ENCODE measurements at places on chromosomes 13 and 19.

DNA sequence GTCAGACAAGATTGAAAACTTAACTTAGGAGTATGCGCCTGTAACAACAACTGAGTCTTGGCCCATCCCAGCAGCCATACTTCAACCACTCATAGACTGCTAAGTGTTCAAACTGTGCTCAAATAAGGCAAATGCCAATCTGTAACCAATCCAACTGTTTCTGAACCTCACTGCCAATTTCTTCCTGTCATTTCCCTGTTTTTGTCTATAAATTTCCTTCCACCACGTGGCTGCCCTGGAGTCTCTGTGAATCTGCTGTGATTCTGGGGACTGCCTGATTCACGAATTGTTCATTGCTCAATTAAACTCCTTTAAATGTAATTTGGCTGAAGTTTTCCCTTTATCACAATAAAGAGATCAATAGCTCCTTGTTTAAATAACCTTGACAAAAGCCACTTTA lies 50.8 kb upstream of the FREM2 start:
- no peak for DNase-seq

DNA sequence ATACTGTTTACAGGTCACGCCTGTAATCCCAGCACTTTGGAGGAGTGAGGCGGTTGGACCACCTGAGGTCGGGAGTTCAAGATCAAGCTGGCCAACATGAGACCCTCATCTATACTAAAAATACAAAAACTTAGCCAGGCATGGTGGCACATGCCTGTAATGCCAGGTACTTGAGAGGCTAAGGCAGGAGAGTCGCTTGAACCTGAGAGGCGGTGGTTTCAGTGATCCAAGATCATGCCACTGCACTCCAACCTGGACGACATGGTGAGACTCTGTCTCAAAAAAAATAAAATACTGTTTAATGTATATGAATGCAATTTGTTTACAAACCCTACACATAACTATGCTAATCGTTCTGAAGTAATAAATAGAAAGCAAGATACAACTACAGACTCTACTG lies 102.4 kb downstream of the ZNF486 start:
- DNase-seq: no peak

DNA sequence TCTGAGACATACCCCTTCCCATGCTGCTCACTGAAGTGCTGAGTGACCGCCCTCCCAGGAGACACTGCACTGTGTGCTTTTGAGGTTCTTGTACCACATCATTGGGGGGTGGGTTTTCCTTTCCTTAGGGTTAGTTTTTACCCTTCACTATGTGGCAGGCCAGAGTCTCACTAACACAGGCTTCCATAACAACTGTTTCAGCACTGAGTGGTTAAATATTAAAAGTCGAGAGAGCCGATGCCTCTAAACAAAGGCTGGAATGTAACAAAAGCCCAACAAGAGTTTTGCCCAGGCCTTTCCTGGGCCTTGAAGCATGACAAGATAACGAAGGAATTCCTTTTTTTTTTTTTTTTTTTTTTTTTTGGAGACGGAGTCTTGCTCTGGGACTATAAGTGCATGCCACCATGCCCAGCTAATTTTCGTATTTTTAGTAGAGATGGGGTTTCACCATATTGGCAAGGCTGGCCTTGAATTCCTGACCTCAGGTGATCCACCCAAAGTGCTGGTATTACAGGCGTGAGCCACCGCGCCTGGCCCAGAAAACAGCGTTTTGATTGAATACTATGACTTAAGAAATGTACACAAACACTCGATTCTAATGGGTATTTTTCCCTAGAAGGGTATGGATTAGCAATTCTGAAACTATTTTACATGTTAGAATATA lies 46.5 kb downstream of the ZNF823 start:
- DNase-seq: no peak

DNA sequence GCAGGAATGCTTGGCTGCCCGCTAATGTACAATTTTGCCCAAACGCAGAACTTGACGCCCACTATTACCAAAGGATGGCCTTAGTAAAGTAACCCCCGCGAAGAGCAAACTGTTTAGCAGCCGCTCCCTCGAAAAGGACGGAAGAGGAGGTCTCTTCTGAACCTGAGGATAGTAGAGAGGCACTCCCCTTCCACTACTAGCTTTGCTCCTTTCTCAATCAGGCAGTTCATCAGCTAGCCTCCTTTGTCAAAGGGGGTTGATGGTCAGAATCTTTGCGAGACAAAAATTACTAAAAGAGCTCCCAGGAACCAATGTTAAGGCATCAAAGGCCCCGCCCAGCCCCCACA lies 534 bp downstream of the CAB39L start:
- DNase-seq: no peak

- DNase-seq: no peak
Observed at GRCh38 chr19:5751709-5752108, 31.3 kb downstream of the CATSPERD start.

DNA sequence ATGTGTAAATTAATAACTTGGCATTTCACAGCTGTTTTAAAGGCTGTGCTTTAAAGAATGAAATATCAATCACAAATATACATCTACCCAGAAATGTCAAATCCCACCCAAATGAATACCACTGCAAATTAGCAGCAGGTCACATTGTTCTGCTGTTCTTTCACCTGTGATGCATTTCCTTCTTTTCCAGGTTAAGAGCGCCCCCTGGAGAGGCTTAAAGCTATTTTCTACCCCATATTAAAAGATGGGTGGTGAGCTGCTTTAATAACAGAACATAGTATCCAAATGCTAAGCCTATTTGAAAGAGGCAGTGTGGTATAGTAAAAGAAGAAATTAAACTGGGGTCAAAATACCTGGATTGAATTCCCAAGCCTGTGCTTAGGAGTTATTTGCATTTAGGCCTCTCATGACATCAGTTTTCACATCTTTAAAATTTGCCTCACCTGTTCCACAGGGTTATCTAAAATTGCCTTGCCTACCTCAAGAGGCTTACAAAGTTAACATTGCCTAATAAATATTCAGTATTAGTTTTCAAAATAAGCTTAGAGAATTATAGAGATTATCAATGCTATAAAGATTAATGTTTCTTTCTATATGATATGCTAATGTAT lies 396.9 kb upstream of the SLITRK5 start:
- DNase-seq: no peak

- no peak for DNase-seq
Observed at GRCh38 chr13:31982540-31982939, 49.0 kb upstream of the FRY start.

DNA sequence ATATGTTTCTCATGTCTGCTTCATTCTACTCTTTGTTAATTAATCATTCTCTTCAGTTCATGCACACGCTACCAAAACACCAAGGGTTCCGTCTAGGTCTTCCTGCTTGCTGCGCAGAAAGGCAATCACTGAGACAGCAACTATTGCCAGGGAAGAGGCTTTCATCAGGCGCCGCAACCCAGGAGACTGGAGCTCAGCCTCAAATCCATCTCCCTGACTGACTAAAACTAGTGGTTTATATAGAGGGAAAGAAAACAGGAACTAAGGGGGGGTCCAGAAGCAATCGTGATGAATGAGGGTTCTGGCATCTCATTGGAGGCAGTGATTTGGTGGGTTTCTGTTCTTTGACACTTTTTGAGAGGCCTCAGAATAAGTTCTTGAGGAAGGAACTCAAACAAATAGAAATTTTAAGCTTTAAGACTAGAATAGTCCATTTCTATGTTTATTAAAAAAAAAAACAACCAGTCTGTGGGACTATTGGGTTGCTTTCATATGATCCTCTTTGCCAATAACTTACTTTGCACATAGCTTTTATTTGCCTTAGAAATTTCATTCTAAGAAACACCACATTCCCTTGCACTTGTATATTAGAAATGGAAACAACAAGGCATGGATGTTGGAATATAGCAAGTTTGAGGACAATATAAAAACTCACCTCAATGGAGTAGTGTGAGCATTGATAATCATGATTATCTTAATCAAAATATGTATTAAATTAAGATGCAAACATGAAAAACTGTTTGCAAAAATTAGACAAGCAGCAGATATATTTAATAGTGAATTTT lies 691.2 kb upstream of the GPC6 start:
- DNase-seq: no peak

- DNase-seq: no peak
Observed at GRCh38 chr19:4415352-4415751, 12.9 kb downstream of the CHAF1A start.

DNA sequence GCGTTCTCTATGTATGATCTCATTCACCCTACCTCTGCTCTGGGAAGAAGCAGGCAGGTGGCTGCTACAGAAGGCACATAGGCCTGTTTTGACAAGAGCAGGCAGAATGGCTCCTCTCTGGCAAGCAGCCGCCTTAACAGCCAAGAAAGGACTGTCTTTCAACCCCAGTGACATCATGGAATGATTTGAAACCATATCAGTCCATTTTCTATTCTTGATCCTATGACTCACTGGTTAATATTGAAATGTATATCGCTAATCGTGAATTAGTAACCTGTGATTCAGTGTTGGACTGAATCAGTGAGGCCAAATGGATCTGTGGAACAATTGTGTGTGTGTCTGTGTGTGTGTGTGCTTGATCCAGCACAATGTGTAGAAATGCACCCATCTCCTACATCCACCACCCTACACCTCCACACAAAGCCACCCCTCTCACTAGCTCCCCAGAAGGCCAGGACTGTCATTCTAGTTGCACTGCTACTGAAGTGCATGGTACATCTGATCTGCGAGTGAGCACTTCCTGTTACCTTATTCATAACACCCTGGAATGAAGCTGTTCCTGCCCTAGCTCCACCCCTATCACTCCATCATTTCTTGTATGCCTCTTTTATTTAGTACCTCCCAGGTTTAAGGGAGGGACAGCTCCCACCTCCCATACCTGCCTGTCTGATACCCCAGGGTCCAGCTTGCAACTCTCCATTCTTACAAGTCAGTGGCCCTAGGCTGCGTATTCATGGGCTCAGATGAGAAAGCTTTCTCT lies 460.0 kb downstream of the FOXO1 start:
- peak; percentile 42 for DNase-seq

DNA sequence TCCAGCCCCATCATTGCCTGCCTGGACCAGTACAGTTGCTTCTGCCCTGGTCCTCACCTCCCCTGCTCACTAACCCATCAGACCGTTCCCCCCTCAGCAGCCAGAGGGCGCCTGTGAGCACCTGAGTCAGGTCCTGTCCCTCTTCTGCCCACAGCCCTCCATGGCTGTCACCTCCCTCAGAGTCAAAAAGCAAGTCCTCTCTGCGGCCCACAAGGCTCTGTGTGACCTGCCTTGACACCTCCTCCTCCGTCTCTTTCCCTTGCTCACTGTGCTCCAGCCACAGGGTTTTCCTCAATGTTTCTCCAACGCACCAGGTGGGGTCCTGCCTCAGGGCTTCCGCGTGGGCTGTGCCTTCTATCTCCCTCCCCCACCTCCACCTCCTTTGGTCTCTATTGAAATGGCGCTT lies 29.4 kb upstream of the PTPRS start:
- DNase-seq: no peak

- DNase-seq: no peak
Observed at GRCh38 chr19:5719274-5719960, 529 bp downstream of the LONP1 start.

DNA sequence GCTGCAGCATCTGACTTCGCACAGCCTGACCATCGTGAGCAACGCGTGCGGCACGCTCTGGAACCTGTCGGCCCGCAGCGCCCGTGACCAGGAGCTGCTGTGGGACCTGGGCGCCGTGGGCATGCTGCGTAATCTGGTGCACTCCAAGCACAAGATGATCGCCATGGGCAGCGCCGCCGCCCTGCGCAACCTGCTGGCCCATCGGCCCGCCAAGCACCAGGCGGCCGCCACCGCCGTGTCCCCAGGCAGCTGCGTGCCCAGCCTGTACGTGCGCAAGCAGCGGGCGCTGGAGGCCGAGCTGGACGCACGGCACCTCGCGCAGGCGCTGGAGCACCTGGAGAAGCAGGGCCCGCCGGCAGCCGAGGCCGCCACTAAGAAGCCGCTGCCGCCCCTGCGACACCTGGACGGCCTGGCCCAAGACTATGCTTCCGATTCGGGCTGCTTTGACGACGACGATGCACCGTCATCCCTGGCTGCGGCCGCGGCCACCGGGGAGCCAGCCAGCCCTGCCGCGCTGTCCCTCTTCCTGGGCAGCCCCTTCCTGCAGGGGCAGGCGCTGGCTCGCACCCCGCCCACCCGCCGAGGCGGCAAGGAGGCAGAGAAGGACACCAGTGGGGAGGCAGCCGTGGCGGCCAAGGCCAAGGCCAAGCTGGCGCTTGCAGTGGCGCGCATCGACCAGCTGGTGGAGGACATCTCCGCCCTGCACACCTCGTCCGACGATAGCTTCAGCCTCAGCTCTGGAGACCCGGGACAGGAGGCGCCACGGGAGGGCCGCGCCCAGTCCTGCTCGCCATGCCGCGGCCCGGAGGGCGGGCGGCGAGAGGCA lies 13.6 kb downstream of the C19orf25 start:
- DNase-seq: no peak

DNA sequence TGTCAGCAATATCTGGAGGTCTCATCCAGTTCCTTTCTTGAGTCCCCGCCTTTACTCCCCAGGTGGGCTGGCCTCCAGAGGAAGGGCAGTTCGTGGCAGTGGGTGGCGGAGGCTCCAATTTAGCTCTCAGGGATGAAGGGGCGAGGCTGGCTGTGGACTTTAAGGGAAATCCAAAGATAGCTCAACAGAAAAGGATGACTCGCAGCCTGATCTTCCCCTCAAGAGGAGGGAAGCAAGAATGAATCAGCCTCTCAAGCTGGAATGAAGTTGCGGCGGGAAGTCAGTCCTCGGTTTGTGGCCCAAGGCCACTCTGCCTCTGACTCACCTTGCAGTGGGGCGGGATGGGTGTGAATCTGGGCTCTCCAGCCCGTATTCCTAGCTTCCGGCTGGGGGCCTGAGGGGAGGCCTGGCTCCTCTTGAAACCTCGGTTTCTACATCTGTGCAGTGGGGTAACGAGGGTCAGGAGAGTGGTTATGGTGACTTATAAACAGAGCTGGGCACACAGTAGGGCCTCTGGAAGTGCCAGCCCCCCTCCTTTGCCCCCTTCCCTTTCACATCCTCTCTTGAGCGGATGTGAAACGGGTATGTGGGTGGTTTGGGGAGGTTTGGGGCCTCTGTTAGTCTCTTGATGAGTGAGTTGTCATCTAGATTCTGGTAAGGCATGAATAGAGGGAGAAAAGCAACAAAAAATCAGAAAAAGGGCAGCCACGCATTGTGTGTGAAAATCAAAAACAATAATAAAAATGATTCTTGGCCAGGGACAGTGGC lies 10.5 kb upstream of the SMG9 start:
- DNase-seq: peak; percentile 38

DNA sequence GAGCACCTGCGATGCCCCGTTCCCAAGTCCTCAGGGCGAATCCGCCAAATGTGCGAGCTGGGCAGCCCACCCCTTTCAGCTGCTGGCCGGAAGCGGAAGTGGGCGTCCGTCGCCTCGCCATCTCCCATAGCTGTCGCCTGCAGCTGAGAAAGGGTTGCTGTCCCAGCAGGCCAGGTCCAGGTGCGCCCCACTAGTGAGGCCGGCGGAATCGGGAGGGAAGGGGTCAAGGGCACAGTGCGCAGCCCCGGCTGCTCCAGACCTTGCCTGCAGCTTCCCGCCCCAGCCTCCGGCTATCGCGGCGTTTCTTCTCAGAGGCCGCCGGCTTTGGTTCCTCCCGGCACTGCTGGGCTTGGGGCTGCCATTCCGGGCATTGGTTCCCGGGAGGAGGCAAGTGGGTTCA lies at the start of gene ZNF177:
Gene ZNF177 (plus strand): TSS at position 109 of the 400 bp plus-strand sequence. CDS start 15,299 bp downstream, outside the sequence.
- DNase-seq: no peak

Measured in activated CD4-positive, CD25-positive, alpha-beta regulatory T cell (primary cell).